Endothelial cell of umbilical vein (primary cell): ENCODE measurements at places on chromosomes 13 and 19. TPM values are rescaled to one million over a fixed set of nuclear protein-coding genes. Genes with fewer than 3 reads are reported as not detected.

The NPHS1 gene
- not detected in 2 replicates for total RNA-seq

The SERPINE3 gene
- not detected in 2 replicates for total RNA-seq

The TMEM91 gene
- total RNA-seq, result 13.2 and 15.8 TPM in 2 replicates

The C19orf53 gene
- 113 and 126 TPM in 2 replicates for total RNA-seq

The KLC3 gene
- total RNA-seq, result not detected in 2 replicates

The MUC16 gene
- not detected in 2 replicates for total RNA-seq

The PLIN4 gene
- not detected in 2 replicates for total RNA-seq

The TARM1 gene
- total RNA-seq, result not detected in 2 replicates

The ARHGEF7 gene
- total RNA-seq, result 121 and 155 TPM in 2 replicates

The KRTDAP gene
- not detected in 2 replicates for total RNA-seq

The MBD3L2 gene
- not detected in 2 replicates for total RNA-seq

The COMP gene
- not detected in 2 replicates for total RNA-seq

The PLK5 gene
- total RNA-seq, result not detected in 2 replicates

The ZNF723 gene
- not detected in 2 replicates for total RNA-seq

The ZNF534 gene
- total RNA-seq, result not detected in 2 replicates

The SLC10A2 gene
- total RNA-seq, result not detected in 2 replicates

The C19orf85 gene
- total RNA-seq, result not detected in 2 replicates

The TNFAIP8L1 gene
- 53.7 and 56.1 TPM in 2 replicates for total RNA-seq

The COX6B1 gene
- total RNA-seq, result 300 and 327 TPM in 2 replicates

The TGDS gene
- 8.7 and 9.3 TPM in 2 replicates for total RNA-seq

The SAE1 gene
- total RNA-seq, result 219 and 223 TPM in 2 replicates

The STXBP2 gene
- total RNA-seq, result 70.0 and 87.6 TPM in 2 replicates

The AP3D1 gene
- total RNA-seq, result 137 and 143 TPM in 2 replicates
